ENCODE measurements at places on chromosomes 12 and 14.

- DNase-seq, result no peak
These were observed 37.4 kb upstream of the BATF start for GRCh38 chr14:75484711-75485429.

- no peak for DNase-seq
These were observed 67.7 kb downstream of the BCAT1 start for GRCh38 chr12:24881227-24881626.

DNA sequence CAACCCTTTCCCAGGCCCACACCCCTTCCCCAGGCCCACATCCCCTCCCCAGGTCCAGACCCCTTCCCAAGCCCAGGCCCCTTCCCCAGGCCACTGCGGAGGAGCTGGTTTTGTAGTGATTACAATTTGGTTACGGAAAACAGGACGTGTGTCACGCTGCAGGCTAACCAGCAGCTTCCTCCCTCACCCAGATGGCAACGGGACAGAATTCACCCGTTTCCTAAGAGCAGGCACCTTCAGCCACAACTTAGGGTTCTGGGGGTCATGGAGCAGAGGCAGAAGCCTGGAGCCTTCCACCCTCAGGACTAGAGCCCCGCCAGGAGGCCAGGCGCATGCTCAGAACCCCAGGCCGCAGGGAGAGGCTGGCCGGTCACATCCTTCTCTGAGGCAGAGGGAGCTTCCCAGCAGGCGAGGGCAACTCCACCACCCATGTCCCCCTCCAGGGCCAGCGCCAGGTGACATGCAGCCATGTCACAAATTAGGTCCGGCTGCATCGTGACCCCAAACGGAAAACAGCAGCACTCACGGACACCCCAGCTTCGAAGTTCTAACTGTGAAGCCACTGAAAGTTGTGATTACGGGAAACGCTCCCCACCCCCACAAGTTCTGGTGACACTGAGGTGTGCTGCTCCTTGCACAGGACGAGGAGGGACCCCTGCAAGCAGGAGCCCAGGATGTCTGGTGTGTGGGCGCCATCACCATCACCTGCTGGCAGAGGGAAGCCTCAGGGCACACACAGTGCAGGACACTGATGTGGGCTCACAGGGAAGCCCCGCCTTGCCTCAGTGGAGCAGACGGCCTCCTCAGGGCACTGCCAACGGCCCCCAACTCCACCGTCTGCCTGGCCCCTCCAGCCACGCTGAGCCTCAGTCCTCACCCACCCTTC lies 7.7 kb downstream of the BRF1 start:
- no peak for DNase-seq

DNA sequence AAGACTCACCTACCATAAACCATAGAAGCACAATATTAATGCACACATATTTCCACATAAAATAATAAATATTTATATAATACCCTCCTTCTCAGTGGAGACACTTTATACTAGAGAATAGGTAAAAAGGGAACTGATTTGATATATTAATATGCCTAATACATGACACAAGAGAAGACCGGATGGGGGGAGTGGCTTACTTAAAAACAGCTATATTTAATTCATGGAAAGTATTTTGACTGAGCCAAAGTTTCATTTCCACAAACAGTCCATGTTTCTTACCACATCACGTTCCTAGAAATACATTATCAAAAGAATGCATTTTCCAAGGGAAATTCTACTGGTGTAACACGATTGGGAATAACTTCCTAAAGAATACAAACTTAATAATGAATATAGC lies 63.4 kb downstream of the ITPR2 start:
- DNase-seq, result no peak

DNA sequence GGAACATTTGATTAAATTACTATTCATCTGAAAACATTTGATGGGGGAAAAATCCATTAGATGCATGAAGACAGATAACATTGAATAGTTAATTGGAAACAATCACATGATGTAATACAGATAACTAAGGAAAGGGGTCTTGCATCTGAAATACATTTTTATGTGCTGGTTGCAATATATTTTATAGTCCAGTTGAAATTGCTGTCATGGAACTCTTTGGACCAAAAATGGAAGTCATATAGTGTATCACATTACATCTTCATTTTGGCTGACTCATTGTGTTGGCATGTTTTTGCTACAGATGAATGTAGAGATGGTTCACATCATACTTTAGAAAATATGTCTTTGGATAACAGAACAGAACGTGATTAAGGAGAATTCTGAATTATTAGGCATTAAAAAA lies 43.0 kb upstream of the GNPNAT1 start:
- no peak for DNase-seq
